Naive thymus-derived CD8-positive, alpha-beta T cell (primary cell): ENCODE measurements at places on chromosomes 4 and X.

DNA sequence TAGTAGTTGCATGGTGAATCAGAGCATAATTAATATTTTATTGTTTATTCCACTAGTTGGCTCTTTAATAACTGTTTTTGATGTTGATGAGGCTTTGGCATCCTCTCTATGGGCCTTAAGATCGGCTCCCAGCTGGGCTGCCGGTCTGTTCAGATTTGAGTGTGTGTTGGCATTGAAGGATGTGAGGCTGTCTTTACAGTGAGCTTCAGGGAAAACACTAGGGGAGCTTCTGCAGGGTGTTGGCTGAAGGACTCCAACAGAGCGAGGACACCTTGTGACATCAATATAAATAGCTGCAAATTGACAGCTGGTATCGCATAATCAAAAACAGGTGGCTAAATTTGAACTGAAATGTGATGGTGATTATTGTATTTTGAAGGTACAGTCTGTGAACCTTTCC lies 322.0 kb downstream of the FSTL5 start:
- DNase-seq: no peak

- no peak for DNase-seq
These were observed 857.0 kb upstream of the IGFBP7 start for GRCh38 chr4:57966987-57967760.

GRCh38 chr4:48033825-48034413 lies 17.3 kb downstream of the NIPAL1 start:
- DNase-seq: peak; percentile 62

GRCh38 chr4:182400081-182400480 lies 156.9 kb downstream of the TENM3 start:
- DNase-seq: no peak

GRCh38 chrX:102957751-102958150 lies 20.7 kb downstream of the RAB40AL start:
- no peak for DNase-seq
